ENCODE measurements at places on chromosomes 7 and 10. TPM values are rescaled to one million over a fixed set of nuclear protein-coding genes. Genes with fewer than 3 reads are reported as not detected.

DNA sequence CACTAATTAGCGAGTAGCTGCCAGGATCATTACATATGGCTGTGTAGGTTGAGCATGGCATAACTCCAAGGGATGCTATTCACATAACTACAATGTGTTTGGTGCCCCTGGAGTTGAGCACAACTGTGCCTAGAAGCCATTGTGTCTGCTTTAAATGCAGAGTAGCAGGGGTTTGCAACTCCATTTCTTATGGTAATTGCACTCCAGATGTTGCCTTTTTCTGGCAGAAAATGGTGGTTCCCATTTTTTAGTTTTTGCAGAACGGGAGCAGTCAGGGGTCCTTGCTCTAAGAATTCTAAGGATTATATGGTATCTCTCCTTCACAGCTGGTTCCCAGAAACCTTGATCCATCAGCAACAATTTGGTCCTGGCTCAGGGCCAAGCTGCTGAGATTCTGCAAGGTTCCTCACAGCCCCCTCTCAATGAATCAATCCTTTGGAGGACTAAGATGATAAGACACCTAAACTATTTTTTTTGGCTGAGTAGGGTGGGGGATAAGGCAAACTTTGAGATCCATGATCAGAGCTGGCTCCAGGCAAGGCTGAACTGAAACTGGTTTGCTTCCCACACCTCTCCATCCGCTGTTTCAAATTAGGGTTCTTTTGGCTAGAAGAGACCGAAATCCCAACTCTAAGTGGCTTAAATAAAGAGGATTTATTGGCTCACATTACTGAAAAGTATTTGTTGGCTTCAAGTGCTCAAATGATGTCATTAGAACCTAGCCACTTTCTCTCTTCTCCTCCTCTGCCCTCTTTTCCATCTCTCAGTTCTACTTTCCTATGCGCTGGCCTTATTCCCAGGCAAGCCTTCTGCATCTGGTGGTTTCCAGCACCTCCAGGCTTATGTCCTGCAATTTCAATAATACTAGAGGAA lies 97.5 kb upstream of the CCDC6 start:
- DNase-seq = no peak

DNA sequence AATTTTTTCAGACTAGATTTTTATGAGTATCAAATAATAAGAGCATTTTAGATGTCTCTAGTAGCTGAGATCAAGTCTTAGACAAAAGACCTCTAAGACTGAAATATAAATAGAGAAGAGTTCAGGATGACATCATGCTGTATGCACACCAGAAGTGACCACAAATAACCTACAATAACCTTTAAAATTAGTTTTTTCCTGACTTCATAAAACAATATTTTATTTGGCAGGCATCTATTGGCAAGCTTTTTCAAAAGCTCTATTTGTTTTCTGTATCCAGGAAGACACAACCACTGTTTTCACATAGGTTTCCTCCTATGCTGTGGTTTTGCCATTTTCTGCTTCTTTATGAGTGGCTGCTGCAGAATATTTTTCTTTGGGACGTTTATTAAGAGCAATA lies 359.1 kb downstream of the CRPPA start:
- no peak for DNase-seq

DNA sequence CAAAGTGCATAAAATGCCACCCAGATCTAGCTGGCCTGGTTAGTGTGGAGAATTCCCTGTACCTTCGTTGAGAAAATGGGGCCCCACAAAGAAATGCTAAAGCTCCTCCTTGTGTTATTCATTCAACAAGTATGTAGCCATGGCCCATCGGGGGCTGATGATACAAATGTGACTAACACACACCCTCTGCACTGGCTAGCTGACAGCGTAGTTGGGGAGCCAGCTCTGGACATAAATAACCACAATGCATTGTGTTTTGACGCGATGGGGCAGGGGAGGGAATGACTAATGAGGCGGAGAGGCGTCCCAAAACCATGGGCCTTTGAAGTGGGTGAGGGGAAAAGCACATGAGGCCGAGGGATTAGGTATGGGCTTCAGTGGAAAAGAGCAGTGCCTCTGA lies 28.2 kb upstream of the ASL start:
- no peak for DNase-seq

- DNase-seq = no peak
These were observed 56.1 kb upstream of the GRB10 start for GRCh38 chr7:50838675-50839377.

DNA sequence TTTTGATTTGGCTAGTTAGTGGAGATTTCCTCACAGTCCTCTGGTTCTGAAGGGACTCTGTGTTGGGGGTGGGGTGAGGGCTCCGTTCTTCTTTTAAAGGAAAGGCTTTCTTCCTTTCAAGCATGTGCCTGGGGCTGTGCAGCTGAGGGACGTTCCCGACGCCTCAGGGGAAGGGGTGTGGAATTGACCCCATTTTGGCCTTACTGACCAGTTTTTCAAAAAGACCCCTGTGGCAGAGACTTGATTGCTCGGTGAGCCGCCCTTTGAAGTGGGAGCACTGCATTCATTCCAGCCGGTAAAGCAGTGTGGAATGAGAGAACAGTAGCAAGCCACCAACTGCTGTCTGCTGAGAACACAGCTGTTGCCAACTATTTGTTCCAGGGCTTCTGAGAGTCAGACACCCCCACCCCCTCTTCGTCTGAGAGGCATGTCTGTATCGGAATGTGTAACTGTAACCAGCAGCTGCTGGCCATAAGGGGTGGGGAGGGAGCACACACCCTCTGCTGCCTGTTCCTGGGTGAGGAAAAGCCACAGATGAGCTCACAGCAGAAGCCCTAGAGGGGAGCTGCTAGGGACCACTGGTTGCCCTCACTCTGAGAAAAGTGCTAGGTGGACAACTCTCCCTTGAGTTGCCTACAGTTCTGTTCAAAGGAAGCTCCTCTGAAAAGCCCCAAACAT lies 33.2 kb downstream of the WBP1L start:
- peak; percentile 75 for DNase-seq

DNA sequence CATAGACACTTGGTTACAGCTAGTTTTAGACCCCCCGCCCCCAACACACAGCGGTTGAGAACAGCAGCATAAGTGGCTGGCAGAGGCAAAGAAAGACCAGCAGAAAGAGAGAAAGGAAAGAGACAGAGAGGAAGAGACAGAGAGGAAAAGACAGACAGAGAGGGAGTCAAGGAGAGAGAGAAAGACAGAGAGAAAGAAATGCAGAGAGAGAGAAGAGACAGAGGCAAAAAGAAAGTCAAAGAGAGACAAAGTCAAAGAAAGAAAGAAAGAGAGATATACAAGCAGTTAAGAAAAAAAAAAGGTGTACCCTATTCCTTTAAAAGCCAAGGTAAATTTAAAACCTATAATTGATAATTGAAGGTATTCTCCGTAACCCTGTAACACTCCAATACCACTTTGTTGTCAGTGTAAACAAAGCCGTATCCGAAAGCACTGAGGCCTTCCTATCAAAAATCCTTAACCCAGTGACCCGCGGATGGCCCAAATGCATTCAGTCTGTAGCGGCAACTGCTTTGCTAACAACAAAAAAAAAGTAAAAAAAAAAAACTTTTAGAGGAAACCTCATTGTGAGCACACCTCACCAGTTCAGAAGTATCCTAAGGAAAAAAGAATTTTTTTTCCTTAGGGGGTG lies 11.9 kb upstream of the SLC12A9 start:
- no peak for DNase-seq

GRCh38 chr7:28815928-28816373 lies 142.2 kb downstream of the TRIL start:
- DNase-seq = no peak

GRCh38 chr10:127690176-127690835 lies 46.7 kb upstream of the FOXI2 start:
- DNase-seq = no peak

DNA sequence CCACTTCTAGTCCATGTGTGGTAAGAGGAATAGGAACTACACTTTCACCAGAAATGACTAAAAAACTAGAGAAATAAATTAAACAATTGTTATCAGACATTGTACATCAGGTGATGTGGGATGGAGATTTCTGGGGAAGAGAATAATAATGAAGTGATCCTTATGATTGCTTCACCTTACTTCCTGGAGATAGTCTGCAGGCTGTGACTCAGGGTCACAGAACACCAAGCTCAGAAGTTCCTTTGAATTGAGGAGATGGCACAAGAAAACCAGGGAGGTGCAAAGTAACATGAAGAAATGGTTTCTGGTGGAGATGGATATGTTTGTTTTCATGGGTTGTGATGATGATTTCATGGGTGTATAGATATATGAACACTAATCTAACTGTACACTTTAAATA lies 44.5 kb downstream of the ZWINT start:
- DNase-seq = no peak

DNA sequence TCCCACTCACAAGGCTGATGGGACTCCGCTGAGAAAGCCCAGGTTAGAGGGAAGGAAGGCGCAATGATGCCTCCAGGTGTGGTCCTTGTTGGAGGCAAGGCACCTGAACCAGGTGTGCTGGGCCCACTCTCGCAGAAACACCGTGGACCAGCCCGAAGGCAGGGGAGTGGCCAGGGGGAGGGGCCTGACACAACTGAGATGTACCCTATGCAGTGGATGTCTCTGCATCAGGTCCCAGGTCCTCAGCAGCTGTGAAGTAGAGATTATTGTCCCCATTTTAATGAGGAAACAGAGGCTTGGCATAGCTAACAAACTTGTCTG lies 32.0 kb downstream of the GBX1 start:
- no peak for DNase-seq

GRCh38 chr10:12269056-12269455 lies 73.1 kb downstream of the CDC123 start:
- no peak for DNase-seq

DNA sequence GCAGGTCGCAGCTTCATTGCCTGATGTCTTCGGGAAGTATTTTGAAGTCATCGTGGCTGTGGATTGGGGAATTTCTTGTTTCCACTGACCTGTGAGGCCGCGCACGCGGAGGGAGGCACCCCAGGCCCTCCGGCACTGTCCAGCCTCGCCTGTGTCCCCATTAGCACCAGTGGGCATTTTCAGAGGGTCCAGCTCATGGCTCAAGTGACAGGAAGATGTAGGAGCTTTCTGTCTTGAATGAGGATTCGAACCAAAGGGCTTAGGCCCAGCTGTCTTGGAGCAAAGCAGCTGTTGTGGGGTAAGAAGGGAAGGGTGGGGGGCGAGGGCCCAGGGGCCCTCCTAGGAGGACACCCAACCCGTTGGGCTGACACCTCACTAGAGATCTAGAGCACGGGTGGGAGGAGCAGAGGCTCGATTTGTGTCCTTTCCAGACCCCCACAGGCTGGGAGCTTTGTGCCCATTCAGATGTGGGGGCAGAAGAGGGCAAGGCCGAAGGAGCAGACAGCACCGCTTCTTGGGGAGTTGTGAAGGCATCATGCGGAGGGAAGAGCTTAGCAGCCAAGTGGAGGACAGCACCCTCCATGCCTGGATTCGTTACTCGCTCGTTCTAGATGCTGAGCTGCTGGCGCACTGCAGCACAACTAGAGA lies 914 bp downstream of the ZNF37A start:
- DNase-seq = no peak

GRCh38 chr7:38321515-38321944 lies 48.1 kb upstream of the TARP start:
- no peak for DNase-seq

GRCh38 chr10:35467186-35467585 lies 130.9 kb downstream of the CCNY start:
- DNase-seq = no peak

GRCh38 chr10:43128958-43129706 lies 9.1 kb upstream of the CSGALNACT2 start:
- DNase-seq = no peak

GRCh38 chr7:105297985-105298384 lies 90.7 kb downstream of the SRPK2 start:
- no peak for DNase-seq

DNA sequence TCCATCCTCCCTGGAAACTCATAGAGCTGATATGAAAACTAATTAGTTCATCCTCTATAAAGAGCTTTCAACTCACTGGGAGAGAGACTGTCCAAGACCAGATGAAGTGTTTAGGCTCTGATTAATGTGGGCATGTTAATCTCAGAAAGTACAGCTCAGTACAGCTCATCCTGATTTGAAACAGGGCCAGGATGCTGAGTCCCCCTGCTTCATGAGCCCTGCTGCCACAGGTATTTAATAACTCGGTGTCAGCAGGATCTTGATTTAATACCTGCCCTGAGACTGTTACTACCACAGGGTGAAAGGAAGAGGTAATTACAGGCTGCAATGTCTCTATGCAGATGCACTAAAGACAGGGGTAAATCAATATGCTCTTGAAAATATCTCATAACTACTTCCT lies 10.8 kb downstream of the LMOD2 start:
- DNase-seq = no peak

DNA sequence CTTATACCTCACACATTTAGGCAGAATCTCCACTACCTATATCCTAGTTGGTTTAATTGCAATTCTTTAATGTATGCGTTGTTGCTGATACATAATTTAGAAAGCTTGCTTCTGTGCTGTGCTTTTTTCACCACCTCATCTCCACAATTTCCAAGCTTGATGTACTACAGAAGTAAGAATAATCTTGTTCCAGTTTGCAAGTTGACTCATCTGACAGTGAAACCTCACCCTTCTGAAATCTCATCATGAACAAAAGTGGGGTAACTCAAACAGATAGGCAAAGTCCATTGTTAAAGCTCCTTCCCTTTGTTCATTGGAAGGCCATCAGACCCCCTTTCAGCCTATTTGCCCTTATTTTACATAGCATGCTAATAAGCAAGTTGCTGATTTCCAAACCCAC lies 13.6 kb downstream of the EIF4EBP2 start:
- DNase-seq = no peak

GRCh38 chr7:23246555-23246954 lies at the start of gene GPNMB:
GPNMB (plus strand) TSS chr7:23246775; CDS start chr7:23246858, 83 bp downstream.
- no peak for DNase-seq

GRCh38 chr7:43698460-43699255 lies 30.7 kb downstream of the COA1 start:
- no peak for DNase-seq

GRCh38 chr10:59037018-59037389 lies 139.4 kb upstream of the PHYHIPL start:
- no peak for DNase-seq

GRCh38 chr10:130717083-130717482 lies 580.9 kb downstream of the GLRX3 start:
- no peak for DNase-seq

DNA sequence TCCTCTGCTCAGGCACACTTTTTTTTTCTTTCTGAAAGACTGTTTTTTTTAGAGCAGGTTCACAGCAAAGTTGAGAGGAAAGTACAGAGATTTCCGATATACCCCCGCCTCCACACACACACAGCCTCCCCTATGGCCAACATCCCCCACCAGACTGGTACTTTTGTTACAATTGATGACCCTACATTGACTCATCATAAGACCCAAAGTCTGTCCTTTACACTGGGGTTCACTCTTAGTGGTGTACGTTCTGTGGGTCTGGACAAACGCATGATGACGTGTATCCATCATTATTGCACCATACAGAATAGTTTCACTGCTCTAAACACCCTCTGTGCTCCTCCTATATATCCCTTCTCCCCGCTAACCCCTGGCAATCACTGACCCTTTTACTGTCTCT lies 107.7 kb downstream of the RBM20 start:
- DNase-seq = no peak

- DNase-seq = peak; percentile 58
These were observed 21.4 kb upstream of the VOPP1 start for GRCh38 chr7:55593515-55594318.

EPDR1 gene
- total RNA-seq = 13.1 TPM

SFTPA1 gene
- total RNA-seq = not detected

MOGAT3 gene
- not detected for total RNA-seq

PRKRIP1 gene
- total RNA-seq = 17.3 TPM

ELMO1 gene
- 49.5 TPM for total RNA-seq

TBX20 gene
- 0.59 TPM for total RNA-seq

COL1A2 gene
- total RNA-seq = 94.5 TPM

BTBD16 gene
- not detected for total RNA-seq

CDK14 gene
- 64.7 TPM for total RNA-seq

PRPS1L1 gene
- not detected for total RNA-seq

FGL2 gene
- total RNA-seq = 23.3 TPM

CD36 gene
- 2,026 TPM for total RNA-seq

MKRN1 gene
- total RNA-seq = 96.2 TPM
